Heart left ventricle (tissue), 16 donors: ENCODE measurements at places on chromosomes 7 and 10. TPM values are rescaled to one million over a fixed set of nuclear protein-coding genes. Genes with fewer than 3 reads are reported as not detected.
A peak's percentile ranks its signal among the peaks of the same experiment; 100 is the strongest.

GRCh38 chr7:84122582-84123360, 71.8 kb downstream of the SEMA3A start:
- DNase-seq, result no peak
- no peaks in the 10 kb centered on the region for H3K27me3 ChIP-seq
- no peak overlapping the region for H3K4me3 ChIP-seq

GRCh38 chr7:23207021-23207420, 25.2 kb downstream of the NUP42 start:
- no peak overlapping the region for H3K27ac ChIP-seq
- H3K27me3 ChIP-seq, result no peaks in the 10 kb centered on the region

DNA sequence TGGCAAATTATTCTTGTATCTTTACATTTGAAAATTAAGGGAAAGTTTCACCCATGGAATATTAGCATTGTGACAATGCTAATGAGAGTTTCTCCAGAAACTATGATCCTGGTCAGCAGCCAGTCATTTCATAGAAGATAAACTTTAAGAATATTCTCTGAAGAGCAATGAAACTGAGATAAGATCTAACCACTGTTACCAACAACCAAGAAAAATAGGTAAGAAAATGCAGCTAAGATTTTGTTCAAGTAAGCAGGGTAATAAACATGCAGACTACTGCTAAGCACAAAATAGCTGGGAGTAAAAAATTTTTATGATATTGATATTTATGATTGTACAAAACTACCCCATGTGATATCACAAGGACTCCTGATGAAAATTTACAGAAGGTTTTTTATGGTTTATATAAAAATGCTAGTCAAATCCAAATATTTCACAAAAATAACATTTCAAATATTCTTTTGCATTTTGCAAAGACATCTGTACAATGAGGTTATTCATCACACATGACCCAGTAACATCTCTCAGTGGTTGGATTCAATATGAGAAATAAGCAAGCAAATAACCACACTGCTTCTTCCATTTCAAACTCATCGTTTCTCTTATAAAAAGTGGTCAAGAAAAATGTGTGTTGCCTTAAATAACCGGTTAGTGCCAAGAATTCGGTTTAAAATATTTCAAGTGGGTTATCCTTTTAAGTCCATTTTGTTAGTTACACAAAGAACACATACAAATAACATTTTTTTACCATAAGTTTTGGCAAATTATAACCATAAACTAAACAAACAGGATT, 251.6 kb downstream of the DIP2C start:
- H3K4me3 ChIP-seq, result no peak overlapping the region
- H3K27me3 ChIP-seq, result no peaks in the 10 kb centered on the region
- DNase-seq, result no peak
- no peaks in the 10 kb centered on the region for H3K36me3 ChIP-seq
- no peak overlapping the region for H3K27ac ChIP-seq
- no peaks in the 10 kb centered on the region for H3K4me1 ChIP-seq

DNA sequence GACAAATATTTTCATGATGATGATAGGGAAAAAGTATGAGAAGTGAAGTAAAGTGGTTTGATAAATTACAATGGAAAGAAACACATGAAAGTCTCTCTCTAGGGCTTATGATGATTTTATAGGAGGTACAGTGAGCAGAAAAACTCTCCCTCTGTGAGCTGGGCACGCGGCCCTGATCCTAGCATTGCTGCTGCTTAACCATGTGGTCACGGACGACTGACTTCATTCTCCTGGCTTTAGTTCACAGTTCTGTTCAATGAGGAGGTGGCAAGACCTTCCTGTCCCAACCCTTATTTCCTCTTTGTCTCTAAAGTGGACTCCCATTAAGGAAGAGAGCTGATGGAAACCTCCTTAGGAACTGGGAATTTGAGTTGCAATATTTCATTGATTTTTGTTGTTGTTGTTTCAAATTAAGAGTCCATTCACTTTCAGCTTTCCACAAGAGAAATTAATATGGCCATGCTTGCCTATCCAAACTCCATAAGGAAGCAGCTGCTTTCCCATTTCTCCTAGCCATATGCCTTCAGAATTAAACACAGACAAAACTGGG, 8.2 kb upstream of the PON3 start:
- peaks cover 44% of the 10 kb centered on the region for H3K36me3 ChIP-seq
- DNase-seq, result peak; percentile 40
- no peak overlapping the region for H3K4me3 ChIP-seq
- no peaks in the 10 kb centered on the region for H3K4me1 ChIP-seq
- no peaks in the 10 kb centered on the region for H3K27me3 ChIP-seq
- no peak overlapping the region for H3K27ac ChIP-seq

GRCh38 chr7:87123105-87123504, 29.1 kb upstream of the DMTF1 start:
- H3K27ac ChIP-seq, result no peak overlapping the region
- no peaks in the 10 kb centered on the region for H3K27me3 ChIP-seq

KLHDC10 gene
- total RNA-seq, result 26.5 TPM

DPYSL4 gene
- total RNA-seq, result 13.2 TPM

MYPN gene
- 152 TPM for total RNA-seq

GRCh38 chr10:12954866-12955265, 46.6 kb downstream of the CCDC3 start:
- H3K4me1 ChIP-seq, result no peaks in the 10 kb centered on the region
- DNase-seq, result no peak
- no peak overlapping the region for H3K4me3 ChIP-seq
- H3K27me3 ChIP-seq, result no peaks in the 10 kb centered on the region
- H3K36me3 ChIP-seq, result no peaks in the 10 kb centered on the region

SPDYE1 gene
- not detected for total RNA-seq

MSMB gene
- total RNA-seq, result not detected

GRCh38 chr10:43392748-43393147, 16.2 kb downstream of the HNRNPF start:
- H3K4me3 ChIP-seq, result no peak overlapping the region
- peaks cover 61% of the 10 kb centered on the region for H3K4me1 ChIP-seq

SH2B2 gene
- 1.00 TPM for total RNA-seq

DNA sequence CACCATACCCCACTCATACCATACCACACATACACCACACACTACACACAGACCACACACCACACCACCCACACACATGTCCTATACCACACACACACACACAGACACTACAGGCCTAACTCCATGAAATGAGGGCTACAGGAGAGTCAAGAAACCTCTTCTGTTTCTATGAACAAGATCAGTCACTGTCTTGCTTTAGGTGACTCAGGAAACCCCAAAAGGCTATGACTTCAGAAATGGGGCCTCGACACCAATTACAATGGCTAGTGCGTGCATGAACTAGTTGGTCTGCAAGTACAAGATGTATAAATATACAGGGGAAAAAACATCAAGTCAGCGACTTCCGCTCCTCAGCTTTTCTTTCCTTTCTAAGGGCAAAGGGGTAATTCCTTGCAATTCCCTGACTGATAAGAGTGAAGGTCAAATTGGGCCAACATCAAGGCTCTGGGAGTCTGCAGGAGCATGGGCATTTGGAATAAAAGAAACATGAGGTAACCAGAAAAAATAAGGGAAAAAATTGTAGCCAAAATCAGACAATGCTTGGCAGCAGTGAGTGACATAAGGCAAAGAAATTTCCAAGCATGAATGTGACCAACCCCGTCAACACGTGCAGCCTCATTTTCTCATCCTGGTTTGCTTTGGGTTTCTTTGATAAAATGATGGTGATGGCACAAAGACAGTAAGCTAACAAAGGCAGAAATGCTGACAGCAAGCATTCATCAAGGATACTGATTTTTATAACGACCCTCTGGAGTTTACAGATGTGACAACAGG, 1.5 kb downstream of the PKD1L1 start:
- peaks cover 23% of the 10 kb centered on the region for H3K4me1 ChIP-seq
- H3K4me3 ChIP-seq, result peak overlapping the region; percentile 22
- no peaks in the 10 kb centered on the region for H3K36me3 ChIP-seq
- no peaks in the 10 kb centered on the region for H3K27me3 ChIP-seq
- DNase-seq, result no peak
- peak overlapping the region; percentile 80 for H3K27ac ChIP-seq

TUBAL3 gene
- total RNA-seq, result 0.12 TPM

DNA sequence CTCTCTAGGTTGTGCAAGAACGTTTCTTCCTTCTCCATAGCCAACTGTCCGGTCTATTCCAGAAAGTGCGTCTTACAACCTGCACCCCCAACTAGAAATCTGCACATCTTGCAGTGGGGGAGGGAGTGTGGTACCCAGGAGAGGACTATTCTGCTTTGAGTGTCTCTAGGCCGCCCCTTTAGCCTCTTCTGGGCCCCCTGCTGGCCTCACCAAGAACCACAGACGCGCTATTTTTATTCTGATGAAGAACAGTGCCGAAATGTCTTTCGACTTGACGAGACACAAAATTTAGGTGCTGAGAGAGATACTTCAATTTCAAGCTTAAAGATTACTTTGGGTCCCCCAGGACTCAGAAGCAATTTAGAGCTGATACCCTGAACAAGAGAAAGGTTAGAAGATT, 1.0 kb downstream of the CNPY1 start:
- no peak overlapping the region for H3K27ac ChIP-seq
- H3K27me3 ChIP-seq, result no peaks in the 10 kb centered on the region
- DNase-seq, result no peak
- H3K36me3 ChIP-seq, result no peaks in the 10 kb centered on the region
- H3K4me1 ChIP-seq, result no peaks in the 10 kb centered on the region

DNA sequence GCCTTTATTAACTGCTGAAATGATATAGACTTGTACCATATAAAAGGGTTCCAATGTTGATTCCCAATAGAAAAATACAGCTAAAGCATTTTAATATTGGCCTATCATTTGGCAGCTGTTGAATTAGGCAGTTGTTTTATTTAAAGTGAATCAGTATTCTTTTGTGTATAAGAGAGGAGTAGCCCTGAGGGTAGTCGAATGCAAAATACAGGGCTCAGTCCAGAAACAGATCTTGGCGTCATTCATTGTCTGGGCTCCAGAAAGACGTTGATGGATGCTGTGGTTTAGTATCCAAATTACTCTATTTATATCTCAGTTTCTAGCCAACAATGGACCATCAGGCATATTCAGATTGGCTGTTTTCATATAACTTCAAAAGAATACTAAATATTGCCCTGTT, 193.6 kb downstream of the VTI1A start:
- H3K36me3 ChIP-seq, result no peaks in the 10 kb centered on the region
- H3K27ac ChIP-seq, result no peak overlapping the region
- no peaks in the 10 kb centered on the region for H3K4me1 ChIP-seq
- no peak overlapping the region for H3K4me3 ChIP-seq
- no peak for DNase-seq

GRCh38 chr7:24869572-24869971, 110.4 kb downstream of the OSBPL3 start:
- no peak for DNase-seq
- no peaks in the 10 kb centered on the region for H3K27me3 ChIP-seq
- H3K4me3 ChIP-seq, result no peak overlapping the region
- H3K27ac ChIP-seq, result no peak overlapping the region
- no peaks in the 10 kb centered on the region for H3K4me1 ChIP-seq

GIMAP1 gene
- total RNA-seq, result 3.4 TPM

DNA sequence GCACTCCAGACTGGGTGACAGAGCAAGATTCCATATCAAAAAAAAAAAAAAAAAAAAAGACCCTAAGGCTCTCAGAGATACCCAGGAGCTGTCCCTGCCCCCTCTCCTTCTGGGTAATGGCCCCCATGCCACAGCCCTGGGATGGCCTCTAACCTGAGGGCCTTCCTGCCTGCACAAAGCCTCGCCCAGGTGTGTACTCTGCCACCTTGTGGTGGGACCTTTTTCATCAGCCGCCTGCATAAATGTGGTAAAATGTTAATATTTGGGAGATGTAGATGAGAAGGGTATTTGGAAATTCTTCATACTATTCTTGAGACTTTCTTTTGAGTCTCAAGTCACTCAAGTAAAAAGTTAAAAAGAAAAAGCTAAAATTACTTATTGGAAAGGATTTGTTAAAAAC, 46.3 kb upstream of the RNF216 start:
- no peak for DNase-seq
- H3K4me3 ChIP-seq, result no peak overlapping the region
- no peaks in the 10 kb centered on the region for H3K4me1 ChIP-seq
- no peaks in the 10 kb centered on the region for H3K27me3 ChIP-seq
- no peak overlapping the region for H3K27ac ChIP-seq
- no peaks in the 10 kb centered on the region for H3K36me3 ChIP-seq

C10orf95 gene
- not detected for total RNA-seq

GRCh38 chr7:2103071-2103898, 129.5 kb downstream of the MAD1L1 start:
- DNase-seq, result no peak
- no peaks in the 10 kb centered on the region for H3K27me3 ChIP-seq
- H3K36me3 ChIP-seq, result no peaks in the 10 kb centered on the region
- no peaks in the 10 kb centered on the region for H3K4me1 ChIP-seq
- H3K27ac ChIP-seq, result peak overlapping the region; percentile 28
- H3K4me3 ChIP-seq, result no peak overlapping the region

DNA sequence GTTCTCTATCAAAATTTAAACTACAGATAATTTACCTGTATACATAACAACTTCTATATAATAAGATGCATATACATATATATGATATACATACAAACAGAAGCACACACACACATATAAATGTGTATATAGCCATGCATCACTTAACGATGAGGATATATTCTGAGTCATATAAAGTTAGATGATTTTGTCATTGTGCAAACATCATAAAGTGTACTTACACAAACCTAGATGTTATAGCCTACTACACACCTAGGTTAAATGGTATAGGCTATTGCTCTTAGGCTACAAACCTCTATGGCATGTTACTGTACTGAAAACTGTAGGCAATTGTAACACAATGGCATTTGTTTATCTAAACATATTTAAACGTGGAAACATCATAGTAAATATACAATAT, 937.6 kb upstream of the KCND2 start:
- DNase-seq, result no peak
- H3K4me1 ChIP-seq, result no peaks in the 10 kb centered on the region
- H3K36me3 ChIP-seq, result no peaks in the 10 kb centered on the region
- H3K27me3 ChIP-seq, result no peaks in the 10 kb centered on the region
- no peak overlapping the region for H3K27ac ChIP-seq
